ENCODE measurements at places on chromosomes 12 and 14.
A peak's percentile ranks its signal among the peaks of the same experiment; 100 is the strongest.

GRCh38 chr12:73277971-73278370, 1005.8 kb downstream of the TRHDE start:
- DNase-seq, result no peak

DNA sequence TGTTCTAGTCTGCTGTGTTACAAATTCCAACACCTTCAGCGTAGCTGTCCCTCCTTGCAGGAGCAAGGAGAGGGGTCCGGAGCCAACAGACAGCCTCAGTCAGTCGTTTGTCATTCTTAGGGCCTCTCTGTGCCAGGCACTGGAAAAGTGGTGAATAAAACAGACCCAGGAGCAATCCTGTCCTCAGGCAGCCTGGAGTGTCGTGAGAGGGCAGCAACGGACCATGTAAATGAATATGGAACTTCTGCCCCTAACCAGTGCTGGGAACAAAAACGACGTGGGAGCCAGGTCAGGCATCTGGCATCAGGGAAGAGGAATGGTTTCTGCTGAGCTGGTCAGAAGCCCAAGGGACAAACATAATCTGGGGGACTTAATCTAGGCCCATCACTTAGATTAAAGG, 64.8 kb upstream of the PSMC1 start:
- DNase-seq, result no peak

DNA sequence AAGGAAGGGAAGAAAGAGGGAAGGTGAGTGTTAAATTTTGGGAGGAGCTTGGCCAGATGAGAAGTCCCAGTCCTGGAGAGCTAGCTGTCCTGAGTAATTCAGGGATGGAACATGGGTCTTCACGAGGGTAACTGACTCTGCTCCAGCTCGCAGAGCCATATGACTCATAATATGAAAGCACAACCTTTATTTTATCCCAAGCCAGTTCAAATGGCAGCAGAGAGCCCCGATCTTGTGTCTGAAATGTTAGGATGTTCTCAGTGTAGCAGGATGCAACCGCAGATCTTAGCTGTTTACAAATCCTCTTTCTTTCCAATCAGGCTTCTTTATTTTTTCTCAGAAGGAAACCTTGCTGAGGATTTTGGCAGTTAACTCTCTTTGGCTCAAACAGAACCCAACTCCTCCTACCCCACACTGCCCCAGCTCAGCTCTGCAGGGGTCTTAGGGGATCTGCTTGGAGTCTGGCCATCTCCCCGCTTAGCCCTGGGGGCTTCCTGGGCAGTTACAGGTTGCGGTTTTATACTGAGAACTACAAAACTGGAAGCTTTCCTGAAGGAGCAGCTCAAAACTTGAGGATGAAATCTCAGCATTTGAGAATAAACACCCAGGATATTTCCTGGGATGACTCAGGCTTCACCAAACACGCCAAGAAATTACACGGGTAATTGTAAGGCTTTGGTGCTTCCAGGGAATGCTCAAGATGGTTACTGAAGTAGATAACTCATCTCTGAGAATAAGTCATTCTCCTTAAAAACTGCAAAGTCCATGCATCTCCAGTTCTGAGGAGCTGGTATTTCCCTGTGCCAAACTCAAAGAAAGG, 92.5 kb downstream of the VCPKMT start:
- no peak for DNase-seq

DNA sequence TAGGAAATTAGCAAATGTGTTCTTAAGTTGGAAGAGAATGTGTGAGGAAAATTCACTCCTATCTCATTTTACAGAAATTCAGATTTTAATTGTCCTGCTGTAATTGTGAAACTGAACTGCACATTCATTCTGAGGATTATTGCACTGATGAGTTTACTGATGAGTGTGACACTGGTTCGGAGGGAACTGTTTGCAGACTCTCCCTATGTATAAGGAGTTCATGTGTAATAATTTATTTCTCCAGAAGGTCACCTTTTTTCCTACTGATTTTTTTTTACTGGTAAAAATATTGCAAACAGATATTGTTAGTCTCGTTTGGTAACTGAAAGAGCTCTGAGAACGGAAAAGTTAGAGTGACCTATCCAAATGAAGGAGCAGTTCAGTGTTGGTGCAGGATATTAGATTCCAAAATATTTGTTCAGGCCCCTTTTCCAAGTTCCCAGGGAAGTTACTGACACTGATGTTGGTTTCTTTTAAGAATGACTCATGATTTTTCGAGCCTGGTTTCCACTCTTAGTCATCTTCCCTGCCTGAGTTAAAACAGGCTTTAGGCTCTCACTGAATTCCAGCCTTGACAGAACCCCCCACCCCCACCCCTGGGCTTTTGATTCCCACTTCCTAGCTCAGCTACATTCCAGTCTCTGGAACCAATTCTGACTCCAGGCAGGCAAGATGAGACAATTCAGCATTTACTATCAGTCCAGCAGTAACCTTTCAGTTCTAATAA, 18.4 kb downstream of the ANO6 start:
- no peak for DNase-seq

- DNase-seq, result no peak
Measured at GRCh38 chr12:28099871-28100270, 90.4 kb upstream of the CCDC91 start.

- no peak for DNase-seq
Measured at GRCh38 chr14:94691660-94692034, 78.3 kb downstream of the GSC start.

GRCh38 chr12:113649256-113649830, 177.7 kb upstream of the LHX5 start:
- no peak for DNase-seq

DNA sequence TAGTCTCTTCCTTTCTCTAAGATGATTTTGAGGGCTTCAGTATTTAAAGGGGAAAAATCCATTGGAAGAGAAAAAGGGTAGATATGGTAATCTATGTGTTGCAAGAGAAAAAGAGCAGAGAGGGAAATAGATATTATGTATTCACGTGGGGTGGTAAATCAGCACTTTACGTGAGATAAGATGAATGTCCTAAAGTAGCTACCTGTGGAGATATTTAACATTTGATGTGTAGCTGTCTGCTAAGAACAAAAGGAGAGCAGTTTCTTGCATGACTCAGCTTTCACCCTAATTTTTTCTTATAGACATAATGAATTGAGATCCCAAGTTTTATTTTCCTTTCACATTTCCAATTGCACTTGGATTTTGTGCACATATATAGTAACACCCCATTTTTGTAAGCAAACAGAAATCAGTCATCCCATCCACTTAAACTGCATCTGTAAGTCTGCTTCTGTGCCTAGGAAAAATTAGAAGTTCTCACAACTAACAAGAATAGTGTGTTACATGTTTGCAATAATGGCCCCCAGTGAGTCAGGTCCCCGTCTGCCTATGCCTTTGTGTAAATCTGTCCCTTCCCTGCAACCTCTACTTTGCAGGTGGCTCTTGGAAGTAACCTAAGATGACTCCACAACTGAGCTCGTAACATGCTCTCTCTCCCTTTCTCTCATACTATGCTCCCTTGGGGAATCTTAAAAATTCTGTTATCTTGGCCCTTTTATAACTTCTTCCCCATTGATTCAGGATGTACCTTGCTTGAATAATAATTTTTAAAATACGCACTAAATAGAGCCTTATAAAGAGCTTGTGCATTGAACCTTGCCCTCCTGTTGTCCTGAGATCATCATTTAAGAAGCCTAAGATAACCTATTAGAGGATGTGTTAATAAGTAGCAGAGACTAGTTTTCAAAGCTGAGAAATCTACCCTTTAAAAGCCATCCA, 3.7 kb downstream of the TMTC3 start:
- no peak for DNase-seq

DNA sequence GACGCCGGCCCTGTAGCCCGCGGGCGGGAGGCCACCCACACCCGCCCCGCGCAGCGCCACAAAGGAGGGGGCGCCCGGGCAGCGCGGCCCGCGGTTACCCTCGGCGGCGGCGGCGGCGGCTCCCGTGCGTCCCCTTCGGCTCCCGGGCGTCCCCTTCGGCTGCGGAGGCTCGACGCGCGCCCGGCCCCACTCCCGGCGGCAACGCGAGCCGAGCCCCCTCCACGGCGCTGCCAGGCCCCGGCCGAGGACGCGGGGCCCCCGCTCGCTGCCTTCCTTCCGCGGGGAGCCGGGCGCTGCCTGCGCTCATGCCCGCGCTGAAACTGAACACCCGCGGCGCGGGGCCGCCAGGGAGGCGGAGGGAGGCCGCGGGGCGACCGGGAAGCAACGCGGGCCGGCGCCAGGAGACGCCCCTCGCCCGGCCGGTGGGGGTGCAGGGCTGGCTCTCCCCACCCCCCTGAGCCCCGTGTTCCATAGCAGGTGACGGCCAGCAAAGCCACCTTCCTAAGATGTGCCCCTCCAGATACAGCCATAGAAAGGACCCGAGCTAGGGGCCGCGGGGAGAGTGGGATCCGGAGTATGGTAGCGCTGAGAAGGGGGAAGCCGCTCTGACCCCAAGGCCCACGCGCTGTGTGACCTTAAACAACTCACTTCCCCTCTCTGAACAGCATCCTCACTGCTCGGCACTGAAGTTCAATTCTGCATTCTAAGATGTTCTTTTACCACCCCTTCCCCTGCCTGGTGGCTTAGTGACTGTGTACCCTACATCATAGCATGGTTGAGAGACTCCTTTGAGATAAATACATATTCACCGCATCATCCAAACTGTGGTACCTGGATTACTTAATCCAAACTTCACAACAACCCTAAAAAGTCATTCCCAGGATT, 42.8 kb downstream of the KDM2B start:
- DNase-seq, result no peak

DNA sequence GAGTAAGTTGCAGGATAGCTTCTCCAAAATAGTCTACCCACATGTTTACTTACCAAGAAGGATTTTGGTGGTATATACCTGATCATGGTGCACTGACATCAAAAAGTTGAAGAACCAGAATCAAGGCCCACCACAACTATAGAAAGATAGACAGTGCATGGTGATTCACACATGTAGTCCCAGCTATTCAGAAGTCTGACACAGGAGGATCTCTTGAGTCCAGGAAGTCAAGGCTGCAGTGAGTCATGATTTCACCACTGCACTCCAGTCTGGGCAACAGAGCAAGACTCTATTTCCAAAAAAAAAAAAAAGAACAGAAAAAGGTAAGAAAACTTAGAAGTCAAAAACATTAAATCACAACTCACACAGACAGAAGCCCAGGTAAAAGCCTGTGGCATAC, 422.2 kb upstream of the FOXG1 start:
- no peak for DNase-seq

GRCh38 chr12:121712461-121713256, at the start of gene TMEM120B:
TSS of gene TMEM120B (plus strand) at chr12:121712752. CDS start at chr12:121712896, 144 bp downstream.
- peak; percentile 57 for DNase-seq

- DNase-seq, result no peak
Measured at GRCh38 chr14:105100910-105101309, 35.7 kb upstream of the GPR132 start.

DNA sequence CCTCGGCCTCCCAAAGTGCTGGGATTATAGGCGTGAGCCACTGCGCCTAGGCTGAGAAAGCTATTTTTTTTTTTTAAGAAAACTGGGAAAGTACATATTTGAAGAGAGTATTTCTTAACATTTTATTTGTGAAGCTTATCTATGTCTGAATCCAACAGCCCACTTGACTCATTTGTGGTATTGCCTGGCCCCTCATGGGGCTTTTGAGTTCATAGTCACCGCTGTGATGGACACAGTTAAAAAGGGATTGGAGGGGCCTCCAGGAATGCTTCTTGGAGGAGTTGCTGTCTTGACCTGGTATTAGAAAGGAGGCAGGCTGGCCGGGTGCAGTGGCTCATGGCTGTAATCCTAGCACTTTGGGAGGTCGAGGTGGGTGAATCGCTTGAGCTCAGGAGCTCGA, 26.5 kb downstream of the BCL7A start:
- no peak for DNase-seq

DNA sequence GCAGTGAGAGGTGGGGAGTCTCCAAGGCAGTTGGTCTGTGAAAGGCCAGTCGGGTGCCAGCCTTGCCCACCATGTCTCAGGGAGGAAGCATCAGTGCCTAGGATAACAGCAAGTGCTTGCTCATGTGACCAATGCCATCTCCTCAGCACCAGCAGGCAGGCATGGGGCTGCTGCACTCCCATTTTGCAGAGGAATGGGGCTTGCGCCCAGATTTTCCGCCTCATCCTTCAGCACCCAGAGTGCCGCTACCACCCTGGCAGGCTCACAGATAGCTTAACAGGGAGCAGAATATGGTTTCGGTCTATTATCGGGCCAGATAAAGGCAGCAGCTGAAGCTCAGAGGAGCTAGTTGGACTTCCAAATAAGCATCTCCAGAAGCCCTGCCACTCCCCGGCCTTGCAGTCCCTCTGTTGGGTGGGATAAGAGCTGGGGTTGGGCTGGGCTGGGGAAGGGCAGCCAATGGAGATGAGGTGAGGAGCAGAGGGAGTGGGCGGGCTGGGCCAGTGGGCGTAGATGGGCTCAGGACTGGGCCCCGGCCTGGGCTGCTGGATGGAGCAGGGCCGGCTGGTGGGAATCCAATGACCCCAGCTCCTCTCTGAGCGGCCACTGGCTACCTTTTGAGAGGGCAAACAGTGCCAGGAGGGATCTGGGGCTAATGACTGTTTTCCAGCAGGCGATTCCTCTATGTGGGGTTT, 8.4 kb upstream of the KRT80 start:
- DNase-seq, result no peak

- no peak for DNase-seq
Measured at GRCh38 chr12:6090803-6091202, 33.7 kb downstream of the VWF start.

- DNase-seq, result peak; percentile 35
Measured at GRCh38 chr12:50314636-50315312, 31.5 kb upstream of the LIMA1 start.

- no peak for DNase-seq
Measured at GRCh38 chr14:66244834-66245233, 241.3 kb upstream of the CCDC196 start.

- no peak for DNase-seq
Measured at GRCh38 chr12:6548556-6548955, 7.3 kb downstream of the IFFO1 start.

GRCh38 chr12:46282829-46283228, 14.0 kb upstream of the SLC38A1 start:
- DNase-seq, result no peak

DNA sequence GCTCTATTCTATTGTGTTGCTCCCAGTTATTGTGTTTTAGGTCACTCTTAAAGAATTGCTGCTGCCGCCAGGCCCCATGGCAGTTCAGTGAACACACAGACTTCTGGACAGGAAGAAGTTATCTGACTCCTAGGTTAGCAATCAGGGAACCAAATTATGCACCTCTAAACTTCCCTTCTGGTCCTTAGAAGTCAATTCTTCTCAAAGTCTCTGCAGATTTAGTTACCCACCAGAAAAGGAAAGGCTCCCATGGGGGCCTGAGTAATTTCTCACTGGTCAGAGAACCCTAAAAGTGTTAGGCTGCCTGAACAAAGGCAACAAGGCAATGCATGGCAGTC, 10.0 kb downstream of the EMP1 start:
- DNase-seq, result no peak

GRCh38 chr14:51428981-51429380, 188.9 kb downstream of the TMX1 start:
- DNase-seq, result no peak

- DNase-seq, result no peak
Measured at GRCh38 chr14:78488938-78489337, 318.8 kb downstream of the NRXN3 start.

GRCh38 chr14:55297611-55298499, 26.6 kb downstream of the FBXO34 start:
- DNase-seq, result no peak
